ENCODE measurements at places on chromosomes 5 and 9. TPM values are rescaled to one million over a fixed set of nuclear protein-coding genes. Genes with fewer than 3 reads are reported as not detected.

GBA2 gene
- total RNA-seq, result 31.0 TPM

PCDH1 gene
- 0.60 TPM for total RNA-seq

CCDC183 gene
- total RNA-seq, result 0.32 TPM

KCNIP1 gene
- not detected for total RNA-seq

MYMK gene
- total RNA-seq, result not detected

SLC6A7 gene
- not detected for total RNA-seq

PCDHA1 gene
- total RNA-seq, result 0.09 TPM

ZBED3 gene
- total RNA-seq, result 1.3 TPM

PCDHB6 gene
- total RNA-seq, result 0.30 TPM

STKLD1 gene
- 0.59 TPM for total RNA-seq

TMEFF1 gene
- 5.3 TPM for total RNA-seq

NANS gene
- total RNA-seq, result 87.3 TPM

CDKN2B-AS1 gene
- total RNA-seq, result 6.5 TPM
